ENCODE measurements at places on chromosomes 11 and 22. TPM values are rescaled to one million over a fixed set of nuclear protein-coding genes. Genes with fewer than 3 reads are reported as not detected.

The PANX3 gene
- not detected for total RNA-seq

The IGF2 gene
- under 0.01 TPM for total RNA-seq

The SLC43A1 gene
- 6.2 TPM for total RNA-seq

The PYGM gene
- 1.3 TPM for total RNA-seq

The LINC01488 gene
- total RNA-seq: not detected

The LRRC10B gene
- not detected for total RNA-seq

The PLA2G3 gene
- total RNA-seq: 0.13 TPM

The BLID gene
- 16.6 TPM for total RNA-seq

The CRYBB2 gene
- not detected for total RNA-seq

The KIRREL3 gene
- total RNA-seq: not detected

The TNKS1BP1 gene
- total RNA-seq: 57.5 TPM

The PTPRCAP gene
- 0.26 TPM for total RNA-seq

The C1QTNF4 gene
- 0.06 TPM for total RNA-seq

The OR8D4 gene
- total RNA-seq: not detected

All from aortic smooth muscle cell (primary cell).